ENCODE measurements at places on chromosomes 3 and 15.

- DNase-seq: no peak
Measured at GRCh38 chr15:67836477-67836876, 3.4 kb downstream of the RNU6-1 start.

DNA sequence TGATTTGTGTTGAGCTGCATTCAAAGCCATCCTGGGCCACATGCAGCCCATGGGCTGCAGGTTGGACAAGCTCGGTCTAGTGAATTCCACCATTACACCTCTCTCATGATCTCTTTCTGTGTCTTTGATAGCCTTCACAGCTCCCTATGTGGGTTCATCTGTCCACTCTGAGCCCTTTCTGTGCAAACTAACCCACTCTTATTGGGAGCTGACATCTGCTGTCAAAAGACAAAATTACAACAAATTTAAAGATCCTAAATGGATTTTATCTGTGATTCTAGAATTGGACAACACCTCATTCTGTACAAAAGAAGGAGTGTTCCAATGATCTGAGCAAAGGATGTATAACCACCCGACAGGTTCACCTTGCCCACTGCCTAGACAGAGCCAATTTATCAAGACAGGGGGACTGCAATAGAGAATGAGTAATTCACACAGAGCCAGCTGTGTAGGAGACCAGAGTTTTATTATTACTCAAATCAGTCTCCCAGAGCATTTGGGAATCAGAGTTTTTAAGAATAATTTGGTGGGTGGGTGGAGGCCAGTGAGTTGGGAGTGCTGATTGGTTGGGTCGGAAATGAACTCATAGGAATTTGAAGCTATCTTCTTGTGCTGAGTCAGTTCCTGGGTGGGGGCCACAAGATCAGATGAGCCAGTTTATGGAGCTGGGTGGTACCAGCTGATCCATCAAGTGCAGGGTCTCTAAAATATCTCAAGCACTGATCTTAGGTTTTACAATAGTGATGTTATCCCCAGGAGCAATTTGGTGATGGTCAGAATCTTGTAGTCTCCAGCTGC lies 2.6 kb upstream of the XYLB start:
- no peak for DNase-seq

DNA sequence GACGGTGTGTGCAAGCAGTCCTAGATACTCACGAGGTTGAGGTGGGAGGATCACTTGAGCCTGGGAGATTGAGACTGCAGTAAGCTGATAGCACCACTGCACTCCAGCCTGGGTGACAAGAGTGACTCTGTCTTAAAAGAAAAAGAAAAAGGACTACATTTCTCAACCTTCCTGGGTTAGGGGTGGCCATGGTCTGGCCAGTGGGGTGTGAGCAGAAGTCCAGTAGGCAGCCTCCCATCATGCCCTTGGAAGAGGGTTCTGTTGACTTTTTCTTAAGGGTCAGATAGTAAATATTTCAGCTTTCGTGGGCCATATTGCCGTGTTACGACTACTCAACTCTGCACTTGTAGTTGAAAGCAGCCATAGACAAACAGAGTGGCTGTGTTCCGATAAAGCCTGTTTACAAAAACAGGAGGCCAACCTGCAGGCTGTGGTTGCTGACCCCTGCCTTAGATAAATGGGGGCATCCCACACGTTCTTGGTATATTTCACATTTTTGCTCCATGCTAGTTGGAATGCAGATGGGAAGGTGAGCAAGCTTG lies 31.0 kb upstream of the PDE8A start:
- DNase-seq: no peak

DNA sequence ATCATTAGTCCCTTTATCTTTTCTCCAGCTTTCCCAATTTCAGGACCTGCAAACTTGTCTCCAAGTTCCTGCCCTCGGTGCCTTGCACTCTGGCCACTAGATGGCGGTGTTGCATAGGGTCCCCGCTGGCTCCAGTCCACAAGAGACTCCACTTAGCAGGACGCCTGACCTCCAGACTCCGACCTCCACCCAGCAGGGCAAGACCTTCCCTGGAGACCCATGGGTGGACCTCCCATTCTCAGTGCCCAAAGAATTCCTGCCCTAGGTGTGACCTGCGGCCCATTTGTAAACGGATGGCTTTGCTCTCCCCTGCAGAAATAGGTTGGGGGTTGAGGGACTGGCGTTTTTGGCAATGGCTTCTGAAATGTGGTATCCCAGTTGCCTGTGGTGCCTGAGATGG lies 82.6 kb downstream of the LSM3 start:
- DNase-seq: peak; percentile 90

GRCh38 chr3:4334548-4334947 lies 31.4 kb downstream of the SETMAR start:
- DNase-seq: no peak

DNA sequence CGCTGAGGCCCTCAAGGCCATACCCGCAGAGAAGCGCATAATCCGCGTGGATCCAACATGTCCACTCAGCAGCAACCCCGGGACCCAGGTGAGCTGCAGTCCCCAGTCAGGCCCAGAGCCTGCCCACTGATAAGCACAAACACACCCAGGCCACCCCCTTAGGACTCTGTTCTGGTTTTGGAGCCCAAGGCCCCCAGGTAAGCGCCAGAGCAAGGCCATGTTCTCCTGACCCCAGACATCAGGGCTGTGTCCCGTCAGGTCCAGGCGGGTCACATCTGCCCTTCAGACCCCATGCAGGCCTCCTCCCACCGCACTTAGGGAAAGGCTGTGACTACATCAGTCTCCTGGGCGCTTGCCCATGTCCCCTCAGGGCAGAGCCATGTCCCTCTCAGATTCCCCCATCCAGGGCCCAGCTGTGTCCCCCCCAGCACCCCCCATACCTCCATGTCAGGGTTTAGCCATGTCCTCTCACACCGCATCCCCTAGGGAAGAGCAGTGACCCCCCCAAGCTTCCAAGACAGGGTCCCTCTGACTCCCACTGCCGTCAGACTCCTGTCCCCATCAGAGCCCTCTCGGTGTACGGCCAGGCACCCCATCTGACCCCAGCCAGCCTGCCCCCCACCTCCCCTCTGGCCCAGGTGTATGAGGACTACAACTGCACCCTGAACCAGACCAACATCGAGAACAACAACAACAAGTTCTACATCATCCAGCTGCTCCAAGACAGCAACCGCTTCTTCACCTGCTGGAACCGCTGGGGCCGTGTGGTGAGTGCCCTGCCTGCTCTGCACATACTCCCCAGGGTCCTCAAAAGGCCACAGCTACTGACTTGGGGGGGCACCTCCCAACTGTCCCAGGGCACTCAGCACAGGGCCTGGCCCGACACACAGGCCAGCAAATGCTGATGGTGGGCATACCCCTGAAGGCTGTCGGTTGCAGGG lies 1.6 kb downstream of the PARP3 start:
- no peak for DNase-seq

DNA sequence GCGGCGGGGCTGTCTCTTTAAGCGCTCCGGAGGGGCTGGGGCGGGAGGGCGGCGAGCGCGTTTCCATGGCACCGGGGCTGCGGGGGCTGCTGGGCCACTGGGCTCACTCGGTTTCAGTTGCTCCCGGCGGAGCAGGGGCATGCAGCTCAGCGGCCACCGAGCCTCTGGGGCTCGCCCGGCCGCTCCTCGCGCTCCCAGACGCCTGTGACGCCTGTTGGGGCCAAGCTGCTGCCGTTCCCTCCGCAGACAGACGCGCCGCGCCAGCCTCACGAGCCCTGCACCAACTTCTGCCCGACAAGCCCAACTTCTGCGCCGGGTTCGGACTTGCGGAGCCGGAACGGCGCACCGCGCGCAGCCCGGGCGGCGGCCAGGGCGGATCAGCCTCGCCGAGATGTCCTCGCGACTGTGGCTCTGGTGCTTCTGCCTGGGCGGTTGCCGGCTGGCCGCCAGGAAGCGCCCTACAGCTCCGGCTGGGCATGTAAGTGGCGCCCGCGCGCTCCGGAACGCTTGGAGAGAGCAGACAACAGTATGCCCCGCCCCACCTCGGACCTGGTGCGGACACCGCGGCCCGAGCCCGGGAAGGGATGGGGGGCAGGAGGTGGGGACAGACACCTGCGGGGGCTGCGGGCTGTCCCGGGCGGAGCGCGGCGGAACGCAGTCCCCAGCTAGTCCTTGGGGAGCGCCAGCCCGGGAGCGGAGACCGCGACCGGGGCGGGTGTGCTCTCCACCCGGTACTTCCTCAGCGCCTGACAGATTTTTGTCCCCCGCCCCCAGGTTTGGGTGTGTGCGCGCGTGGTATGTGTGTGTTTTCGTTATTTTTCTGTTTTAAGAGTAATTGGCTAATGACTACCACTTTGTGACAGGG lies 154.1 kb upstream of the GOLIM4 start:
- DNase-seq: peak; percentile 88

- no peak for DNase-seq
Measured at GRCh38 chr3:130895690-130896488, 2.0 kb downstream of the ATP2C1 start.

GRCh38 chr3:101862416-101863165 lies 13.3 kb downstream of the NFKBIZ start:
- no peak for DNase-seq

DNA sequence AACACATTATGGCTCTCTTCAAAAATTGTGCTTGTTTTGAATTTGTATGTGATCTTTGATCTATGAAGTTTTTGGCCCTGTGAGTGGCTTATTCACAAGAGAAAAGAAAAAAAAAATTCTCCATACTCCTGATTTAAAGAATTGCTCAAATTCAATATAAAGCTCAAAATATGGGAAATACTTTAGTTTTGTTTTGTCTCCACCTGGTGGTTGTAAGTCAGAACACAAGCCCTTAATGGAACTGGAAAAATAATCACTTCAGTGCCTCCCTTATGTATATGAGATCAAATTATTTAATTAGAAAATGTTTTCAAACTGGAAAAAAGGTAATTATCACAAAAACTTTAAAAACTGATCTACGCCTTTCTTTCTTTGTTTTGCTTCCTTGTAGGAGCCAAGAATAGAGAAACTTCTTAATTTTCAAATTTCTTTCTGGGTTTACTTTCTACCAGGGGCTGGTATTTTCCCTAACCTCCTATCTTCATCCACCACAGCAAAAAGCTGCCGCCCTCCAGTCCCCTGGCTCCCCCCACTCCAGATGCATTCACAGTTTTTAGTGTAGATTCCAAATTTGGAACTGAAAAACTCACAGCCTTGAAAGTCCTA lies 50.6 kb downstream of the SERP1 start:
- DNase-seq: no peak

- no peak for DNase-seq
Measured at GRCh38 chr3:178841011-178841410, 230.6 kb downstream of the ZMAT3 start.

GRCh38 chr3:102979682-102980354 lies 545.0 kb downstream of the ZPLD1 start:
- DNase-seq: peak; percentile 72

DNA sequence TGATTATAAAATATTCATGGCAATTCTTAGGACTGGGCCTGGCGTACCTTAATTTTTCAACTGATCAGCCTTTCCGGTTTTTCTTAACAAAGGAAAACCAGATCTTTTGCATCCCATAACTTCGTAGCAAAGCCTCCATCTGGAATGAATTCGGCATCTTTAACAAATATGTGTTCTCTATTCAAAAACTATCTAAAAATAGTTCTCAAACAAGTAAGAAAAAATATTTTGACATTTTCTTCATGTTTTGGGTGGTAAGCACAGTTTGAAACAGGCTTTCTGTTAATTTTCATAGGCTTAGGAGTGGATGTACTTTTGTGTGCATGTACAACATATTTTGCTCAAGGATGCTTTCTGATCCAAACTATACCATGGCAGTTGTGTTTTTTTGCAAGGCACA lies 55.1 kb downstream of the RBMS3 start:
- DNase-seq: no peak

- no peak for DNase-seq
Measured at GRCh38 chr3:79012946-79013362, 754.8 kb downstream of the ROBO1 start.

GRCh38 chr15:88004399-88004798 lies 252.1 kb downstream of the NTRK3 start:
- DNase-seq: no peak

- no peak for DNase-seq
Measured at GRCh38 chr15:67196222-67196621, 58.2 kb downstream of the AAGAB start.

DNA sequence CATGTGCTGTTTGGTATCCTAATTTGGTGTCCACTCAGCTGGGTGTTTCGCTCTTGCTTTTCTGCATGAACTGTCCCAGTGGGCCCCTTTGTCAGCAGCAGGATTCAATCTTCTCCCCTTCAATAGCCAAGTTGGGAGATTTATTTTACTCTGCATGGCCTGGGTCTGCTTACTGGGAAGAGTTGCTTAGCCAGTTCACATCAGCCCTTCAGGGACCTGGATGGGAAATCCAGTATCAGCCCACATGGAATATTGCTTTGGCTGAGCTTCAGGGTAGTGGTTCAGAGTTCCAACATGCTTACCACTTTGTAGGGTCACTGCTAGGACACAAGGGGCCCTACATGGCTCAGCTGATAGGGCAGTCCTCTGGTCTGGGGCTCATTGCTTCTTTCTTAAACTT lies 93.0 kb upstream of the BOC start:
- DNase-seq: no peak

- no peak for DNase-seq
Measured at GRCh38 chr3:192861972-192862371, 55.7 kb downstream of the MB21D2 start.

- DNase-seq: no peak
Measured at GRCh38 chr3:160128056-160128455, 97.2 kb upstream of the C3orf80 start.
